ENCODE measurements at places on chromosomes 2 and 18. TPM values are rescaled to one million over a fixed set of nuclear protein-coding genes. Genes with fewer than 3 reads are reported as not detected.

GRCh38 chr18:76484749-76485387, 10.2 kb downstream of the ZNF516 start:
- no peak overlapping the region for H3K27ac ChIP-seq
- H3K36me3 ChIP-seq = no peaks in the 10 kb centered on the region
- no peak overlapping the region for H3K4me3 ChIP-seq
- H3K4me1 ChIP-seq = no peaks in the 10 kb centered on the region
- H3K27me3 ChIP-seq = peaks cover 21% of the 10 kb centered on the region

DNA sequence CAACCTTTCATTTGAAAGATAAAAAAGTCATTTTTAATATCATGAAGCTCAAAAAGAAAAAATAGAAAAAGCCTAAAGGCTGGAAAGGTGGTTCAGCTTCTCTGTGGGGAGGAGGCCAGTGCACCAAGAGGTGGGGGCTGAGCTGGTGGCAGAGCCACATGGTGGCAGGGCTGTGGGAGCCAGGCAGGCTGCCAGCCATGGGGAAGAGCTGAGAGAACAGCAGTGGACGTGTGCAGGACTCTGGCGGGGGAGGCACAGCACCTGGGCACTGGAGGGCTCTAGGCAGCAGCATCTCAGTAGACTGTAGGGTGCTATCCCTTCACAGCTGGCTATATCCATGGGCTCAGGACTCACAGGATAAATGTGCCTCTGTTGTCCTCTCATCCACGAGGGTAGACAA, 47.8 kb downstream of the STK25 start:
- no peaks in the 10 kb centered on the region for H3K4me1 ChIP-seq
- no peak overlapping the region for H3K4me3 ChIP-seq
- H3K27ac ChIP-seq = no peak overlapping the region
- H3K27me3 ChIP-seq = no peaks in the 10 kb centered on the region

DNA sequence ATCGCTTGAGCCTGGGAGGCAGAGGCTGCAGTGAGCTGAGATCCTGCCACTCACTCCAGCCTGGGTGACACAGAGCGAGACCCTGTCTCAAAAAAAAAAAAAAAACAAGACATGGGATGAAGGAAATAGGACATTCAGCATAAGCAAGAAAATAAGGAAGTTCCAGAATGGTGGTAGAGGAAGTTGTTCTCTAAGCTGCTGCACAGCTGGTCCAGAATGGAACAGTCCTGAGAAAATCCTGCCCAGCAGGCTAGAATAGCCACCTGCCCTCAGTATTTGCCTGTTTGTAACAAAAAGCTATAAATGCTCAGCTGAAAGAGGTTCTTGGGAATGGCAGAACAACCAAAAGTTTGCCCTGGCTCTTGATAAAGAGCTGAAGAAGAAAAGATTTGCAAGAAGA, 11.1 kb upstream of the MAPRE3 start:
- H3K27me3 ChIP-seq = peaks cover 7% of the 10 kb centered on the region
- H3K4me3 ChIP-seq = no peak overlapping the region
- no peaks in the 10 kb centered on the region for H3K4me1 ChIP-seq
- no peak for DNase-seq
- H3K27ac ChIP-seq = no peak overlapping the region
- H3K36me3 ChIP-seq = no peaks in the 10 kb centered on the region

DNA sequence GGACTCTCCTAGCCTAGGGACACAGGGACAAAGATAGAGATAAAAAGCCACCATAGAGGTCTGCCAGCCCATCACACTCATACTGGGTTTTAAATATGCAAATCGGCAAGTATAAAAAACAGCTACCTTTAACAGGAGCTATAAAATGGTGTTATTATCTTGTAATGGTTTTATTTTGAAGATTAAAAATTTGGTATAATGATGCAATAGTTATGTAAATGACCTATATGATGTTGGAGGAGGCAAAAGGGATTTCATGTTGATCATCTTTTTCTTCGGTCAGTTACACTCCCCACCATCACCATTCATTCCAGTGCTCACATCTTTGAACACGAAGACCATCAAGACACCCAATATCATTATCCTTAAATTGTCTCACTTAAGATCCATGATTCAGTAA, 11.2 kb downstream of the ZNF521 start:
- no peaks in the 10 kb centered on the region for H3K4me1 ChIP-seq
- no peaks in the 10 kb centered on the region for H3K36me3 ChIP-seq
- H3K4me3 ChIP-seq = no peak overlapping the region

DNA sequence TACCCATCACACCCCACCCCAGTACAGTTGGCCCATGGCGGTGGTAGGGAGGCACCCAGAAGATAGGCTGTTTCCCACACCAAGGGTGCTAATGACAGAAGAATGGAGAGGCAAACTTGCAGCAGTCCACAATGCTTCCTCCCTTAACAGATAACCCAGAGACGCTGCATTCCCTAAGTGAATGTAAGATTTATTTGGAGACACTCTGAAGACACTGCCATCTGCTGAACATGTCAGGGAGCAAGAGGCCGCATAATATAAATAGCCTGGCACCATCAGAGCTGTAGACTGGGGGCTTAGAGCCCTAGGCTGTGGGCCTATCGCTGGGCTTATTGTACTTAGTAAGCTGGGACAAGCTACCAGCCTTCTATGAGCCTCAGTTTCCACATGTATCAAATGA, 2.2 kb upstream of the IWS1 start:
- peaks cover 8% of the 10 kb centered on the region for H3K27me3 ChIP-seq
- H3K27ac ChIP-seq = no peak overlapping the region

- H3K27ac ChIP-seq = no peak overlapping the region
- H3K36me3 ChIP-seq = no peaks in the 10 kb centered on the region
- DNase-seq = no peak
Observed at GRCh38 chr2:220320326-220320725, 692.9 kb downstream of the SLC4A3 start.

DNA sequence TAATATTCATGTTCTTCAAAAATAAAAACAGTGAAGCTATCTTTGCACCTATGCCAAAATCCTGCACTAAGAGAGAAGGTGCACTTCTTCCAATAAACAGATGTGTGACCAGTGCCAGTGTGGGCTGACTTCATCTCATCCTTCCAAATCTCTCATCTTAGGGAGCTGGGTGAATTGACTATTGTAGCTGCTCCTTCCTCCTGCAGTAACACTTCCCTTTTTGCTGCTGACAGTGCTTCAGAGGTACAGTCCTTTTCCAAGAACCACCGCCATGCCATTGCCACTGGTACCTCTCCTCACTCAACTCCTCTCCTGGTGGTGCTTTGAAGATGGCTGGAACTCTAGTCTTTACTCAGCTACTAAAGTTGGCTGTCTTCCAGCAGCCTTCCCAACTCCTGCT, 42.1 kb upstream of the ARHGAP25 start:
- H3K27ac ChIP-seq = no peak overlapping the region
- H3K4me1 ChIP-seq = peaks cover 11% of the 10 kb centered on the region
- H3K4me3 ChIP-seq = no peak overlapping the region
- no peak for DNase-seq
- no peaks in the 10 kb centered on the region for H3K36me3 ChIP-seq
- H3K27me3 ChIP-seq = peaks cover 3% of the 10 kb centered on the region

GRCh38 chr18:61368001-61368400, 34.8 kb downstream of the CDH20 start:
- no peak overlapping the region for H3K4me3 ChIP-seq
- H3K4me1 ChIP-seq = no peaks in the 10 kb centered on the region
- no peaks in the 10 kb centered on the region for H3K27me3 ChIP-seq

DNA sequence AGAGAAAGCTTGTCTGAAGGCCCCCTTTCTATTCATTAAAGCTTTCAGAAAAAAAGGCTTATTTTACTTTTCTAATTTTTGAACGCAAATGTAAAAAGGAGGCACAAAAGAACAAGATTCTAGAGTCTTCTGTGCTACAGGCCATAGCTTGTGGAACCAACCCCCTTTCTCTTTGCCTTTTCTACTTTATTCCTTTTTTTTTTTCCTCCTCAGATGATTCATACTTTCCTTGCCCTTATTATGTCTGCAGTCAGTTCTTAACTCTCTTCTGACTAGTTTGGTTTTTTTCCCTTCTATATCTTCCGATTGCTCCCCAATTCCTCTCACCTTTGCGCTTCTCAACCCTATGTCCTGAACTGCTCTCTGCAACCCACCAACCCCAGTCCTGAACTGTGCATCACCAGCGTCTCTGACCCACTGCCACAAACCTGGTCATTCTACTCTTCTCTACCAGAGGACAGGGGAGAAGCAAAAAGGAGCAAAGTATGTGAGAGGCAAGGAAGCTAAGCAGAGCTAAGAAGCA, 56.9 kb upstream of the WIPF1 start:
- no peak overlapping the region for H3K4me3 ChIP-seq
- no peaks in the 10 kb centered on the region for H3K36me3 ChIP-seq
- no peak for DNase-seq

- no peak overlapping the region for H3K27ac ChIP-seq
- H3K4me1 ChIP-seq = no peaks in the 10 kb centered on the region
- no peaks in the 10 kb centered on the region for H3K27me3 ChIP-seq
- DNase-seq = no peak
Observed at GRCh38 chr2:216285701-216286100, 86.6 kb downstream of the MARCHF4 start.

Gene UCN
- 2.2 TPM for total RNA-seq

Gene OR6B2
- not detected for total RNA-seq

Gene RBM44
- 4.5 TPM for total RNA-seq

Gene RBKS
- 25.3 TPM for total RNA-seq

Gene SUPT7L
- total RNA-seq = 51.4 TPM

Gene AKAIN1
- not detected for total RNA-seq

Gene EVX2
- not detected for total RNA-seq

Gene SDC1
- not detected for total RNA-seq

Data from CD4-positive, CD25-positive, alpha-beta regulatory T cell (primary cell).